ENCODE measurements at places on chromosomes 7 and 10.

GRCh38 chr7:147798001-147798400, 792.6 kb upstream of the C7orf33 start:
- no peak for DNase-seq

- DNase-seq = no peak
Observed at GRCh38 chr7:2665359-2665791, 22.6 kb upstream of the AMZ1 start.

DNA sequence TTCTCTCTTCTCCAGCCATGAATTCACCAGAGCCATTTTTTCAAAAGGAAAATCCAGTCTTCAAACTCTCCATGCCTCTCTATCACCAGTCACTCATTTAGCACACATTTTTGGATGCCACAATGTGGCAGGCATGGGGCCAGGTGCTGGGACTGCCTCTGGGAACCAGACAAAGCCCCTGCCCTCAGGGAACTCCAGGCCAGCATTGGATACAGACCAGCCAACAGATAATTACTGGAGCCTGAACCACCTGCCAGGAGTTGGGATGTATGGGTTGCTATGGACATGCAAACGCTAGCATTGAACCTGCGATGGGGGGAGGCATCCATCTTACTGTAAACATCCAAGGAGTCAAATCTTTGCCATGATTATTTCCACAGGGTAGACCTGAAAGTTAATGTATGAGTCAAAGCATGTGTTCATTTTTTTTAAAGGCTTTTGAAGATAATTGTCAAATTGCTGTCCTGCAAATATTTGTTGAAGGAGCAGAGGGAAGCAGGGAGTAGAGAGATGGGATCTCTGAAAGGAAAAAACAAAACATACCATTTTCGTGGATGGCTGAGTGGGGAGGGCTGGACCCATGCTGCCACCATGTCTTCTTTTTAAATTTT, 43.2 kb downstream of the SRRM3 start:
- no peak for DNase-seq

DNA sequence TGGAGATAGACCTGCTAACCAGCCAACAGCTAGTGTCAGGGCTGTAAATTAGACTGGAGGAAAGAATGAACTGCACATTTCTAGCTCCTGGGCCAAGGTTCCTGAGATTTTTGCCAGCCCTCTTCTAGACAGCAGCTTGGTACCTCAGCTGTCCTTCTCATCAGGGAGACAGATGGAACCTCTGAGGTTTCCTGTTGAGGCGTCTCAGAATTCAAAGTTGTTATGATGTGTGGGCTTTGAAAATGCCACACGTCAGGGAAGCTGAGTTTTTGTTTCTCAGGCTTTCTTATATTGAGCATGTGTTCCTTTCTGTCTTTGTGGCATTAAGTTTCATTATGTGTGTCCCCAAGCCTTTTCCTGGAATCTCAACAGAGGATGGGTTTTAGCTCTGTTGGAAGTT, 736.6 kb downstream of the AUTS2 start:
- no peak for DNase-seq

DNA sequence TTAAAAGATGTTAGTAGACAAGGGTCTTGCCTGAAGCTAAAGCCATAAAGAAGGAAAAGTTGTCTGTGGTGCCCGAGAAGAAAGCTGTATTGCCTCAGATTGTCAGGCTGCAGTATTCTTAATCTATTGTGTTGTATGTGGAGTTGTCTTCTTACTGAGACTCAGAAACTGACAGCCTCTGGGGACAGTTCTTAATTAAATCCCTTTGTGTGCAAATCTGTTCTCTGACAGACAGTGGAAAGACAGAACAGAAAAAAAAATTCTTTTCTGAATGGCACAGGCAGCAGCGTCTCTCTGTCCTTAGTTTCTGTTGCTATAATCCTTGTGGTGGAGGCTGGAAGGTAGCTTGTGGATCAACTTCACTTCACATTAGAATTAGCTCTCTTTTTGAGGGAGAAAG, 16.8 kb downstream of the VWC2 start:
- DNase-seq = no peak

- no peak for DNase-seq
Observed at GRCh38 chr10:24469993-24470392, 253.7 kb downstream of the ARHGAP21 start.

GRCh38 chr7:22751341-22751740, 24.3 kb downstream of the IL6 start:
- no peak for DNase-seq

GRCh38 chr7:145718129-145718528, 398.5 kb upstream of the CNTNAP2 start:
- no peak for DNase-seq

GRCh38 chr10:18140149-18140956, at the start of gene CACNB2:
TSS of gene CACNB2 (plus strand) at chr10:18140424.
- DNase-seq = no peak

GRCh38 chr7:190196-190595, 2.2 kb upstream of the FAM20C start:
- DNase-seq = no peak
